Bronchial epithelial cell (primary cell): ENCODE measurements at places on chromosomes 4 and X. TPM values are rescaled to one million over a fixed set of nuclear protein-coding genes. Genes with fewer than 3 reads are reported as not detected.

DNA sequence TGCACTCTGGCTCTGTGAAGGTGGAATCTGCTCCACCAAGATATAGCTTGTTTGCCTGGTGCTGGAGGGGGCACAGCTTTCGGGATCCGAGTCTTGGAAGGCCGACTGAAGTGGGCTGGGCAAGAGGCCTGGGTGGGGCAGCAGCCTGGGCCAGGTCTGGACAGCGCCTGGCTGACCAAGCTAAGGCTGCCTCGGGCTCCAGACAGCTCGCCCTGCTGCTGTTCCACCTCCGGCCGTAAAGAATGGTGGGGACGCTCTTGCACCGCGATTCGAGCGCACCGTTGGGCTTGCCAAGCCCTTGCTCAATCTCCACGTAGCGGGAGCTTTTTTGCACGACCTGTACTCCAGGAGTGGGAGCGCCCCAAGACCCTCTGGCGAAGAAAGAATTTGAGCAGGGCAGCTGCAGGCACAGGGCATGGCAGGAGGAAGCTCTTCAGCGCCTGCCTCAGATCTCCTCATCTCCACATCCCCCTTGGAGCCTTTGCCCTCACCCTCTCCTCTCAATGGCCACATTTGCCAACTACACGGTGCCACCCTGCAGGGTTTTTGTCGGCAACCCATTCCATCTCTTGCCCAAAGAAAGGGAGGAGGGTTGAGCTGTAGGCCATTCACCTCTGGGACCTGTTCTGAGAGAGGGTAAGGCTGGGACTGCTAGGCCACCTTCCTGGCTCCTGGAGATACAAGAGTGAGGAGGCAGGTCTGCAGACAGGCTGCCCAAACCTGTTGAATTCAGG lies 18.9 kb downstream of the CNGA2 start:
- DNase-seq, result peak; percentile 34

GRCh38 chr4:78168029-78168428 lies 110.9 kb downstream of the FRAS1 start:
- no peak for DNase-seq

GRCh38 chrX:646796-647195 lies 16.2 kb downstream of the SHOX start:
- no peak for DNase-seq

DNA sequence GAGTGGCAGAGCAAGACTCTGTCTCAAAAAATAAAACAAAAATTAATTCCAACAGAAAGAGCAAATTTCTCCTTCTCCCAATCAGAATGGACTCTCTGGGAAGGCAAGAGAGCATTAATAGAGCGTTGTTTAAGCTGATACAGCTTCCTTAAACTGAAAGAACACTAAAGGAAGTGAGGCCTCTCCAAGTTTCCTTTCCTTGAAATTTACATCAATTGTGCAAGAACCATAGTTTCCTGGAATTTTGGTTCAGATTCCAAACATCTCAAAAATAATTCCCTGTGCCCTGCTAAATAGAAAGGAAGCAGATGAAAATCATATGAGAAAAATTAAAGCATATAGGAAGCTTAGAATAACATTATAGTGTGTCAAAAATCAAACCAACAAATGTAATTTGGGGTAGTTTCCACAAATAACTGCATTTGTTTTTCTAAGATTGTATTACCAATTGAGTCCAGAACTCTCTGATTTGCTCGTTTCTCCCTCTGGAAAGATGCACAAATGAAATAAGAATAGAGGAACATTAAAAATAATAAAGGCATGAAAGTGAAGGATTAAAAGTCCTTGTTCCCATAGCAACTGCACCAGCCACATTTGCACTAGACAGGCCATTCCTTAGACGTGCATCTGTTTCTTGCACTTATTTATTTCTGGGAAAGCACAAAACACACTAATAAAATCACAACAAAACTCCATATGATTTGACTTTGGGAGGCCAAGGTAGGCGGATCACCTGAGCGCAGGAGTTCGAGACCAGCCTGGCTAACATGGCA lies 3.7 kb upstream of the FAM241A start:
- DNase-seq, result no peak

GRCh38 chrX:129093706-129094105 lies 429.6 kb downstream of the SMARCA1 start:
- no peak for DNase-seq

DNA sequence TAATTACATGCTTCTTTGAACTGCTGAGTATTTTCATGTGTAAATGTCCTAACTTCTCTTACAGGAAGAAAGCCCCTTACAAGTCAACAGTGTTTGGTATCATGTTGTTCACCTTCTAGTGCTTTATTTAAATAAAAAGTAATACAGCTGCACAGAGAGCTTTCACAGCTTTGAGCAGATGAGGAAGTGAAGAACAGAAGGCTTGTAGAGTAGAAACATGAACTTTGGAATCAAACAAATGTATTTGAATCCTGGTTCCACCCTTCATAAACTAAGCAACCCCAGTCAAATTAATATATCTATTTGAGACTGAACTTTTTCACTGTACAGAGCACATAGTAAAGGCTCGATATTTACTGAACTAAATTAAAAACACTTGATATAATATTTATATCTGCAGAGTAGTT lies 120.5 kb downstream of the CAMK2D start:
- DNase-seq, result no peak

- DNase-seq, result no peak
Observed at GRCh38 chrX:9670136-9670814, 95.4 kb downstream of the GPR143 start.

GRCh38 chrX:118521435-118521834 lies 25.8 kb downstream of the DOCK11 start:
- no peak for DNase-seq

DNA sequence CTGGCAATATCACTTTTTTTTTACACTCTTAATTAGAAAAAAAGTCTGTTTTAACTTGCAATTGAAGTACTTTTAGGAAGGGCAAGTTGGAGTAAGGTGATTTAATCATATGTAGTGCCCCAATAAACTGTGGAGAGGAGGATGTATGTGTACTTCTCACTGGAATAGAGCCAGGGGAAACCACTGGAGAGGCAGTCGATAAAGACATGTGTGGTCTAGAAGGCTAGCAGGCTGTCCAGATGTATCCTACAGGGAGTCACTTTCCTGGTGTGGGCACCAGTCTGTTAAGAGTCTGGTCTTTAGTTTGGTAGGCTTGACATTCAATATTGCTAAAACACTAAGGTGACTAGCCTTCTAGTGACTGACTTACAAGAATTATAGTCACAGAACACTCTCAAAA lies 9.6 kb upstream of the SGMS2 start:
- DNase-seq, result no peak

Gene MSL3
- total RNA-seq, result 14.5 and 19.1 TPM in 2 replicates

Gene SLC9B1
- total RNA-seq, result 0.79 and 1.0 TPM in 2 replicates

Gene GABRQ
- total RNA-seq, result under 0.01 and 0.13 TPM in 2 replicates

Gene SORCS2
- under 0.01 and 1.0 TPM in 2 replicates for total RNA-seq

Gene MORC4
- total RNA-seq, result 23.7 and 37.9 TPM in 2 replicates

Gene TASL
- not detected in 2 replicates for total RNA-seq

Gene CHRNA9
- total RNA-seq, result 0.13 and 0.26 TPM in 2 replicates

Gene SERPINA7
- not detected in 2 replicates for total RNA-seq

Gene ZNF157
- not detected in 2 replicates for total RNA-seq

Gene TNIP3
- not detected in 2 replicates for total RNA-seq

Gene DAPP1
- 31.3 and 58.0 TPM in 2 replicates for total RNA-seq

Gene SOX3
- total RNA-seq, result not detected in 2 replicates

Gene MAGEA9B
- not detected in 2 replicates for total RNA-seq
